ENCODE measurements at places on chromosomes 16 and 17. TPM values are rescaled to one million over a fixed set of nuclear protein-coding genes. Genes with fewer than 3 reads are reported as not detected.

WSCD1 gene
- polyA plus RNA-seq, result not detected

MAPK8IP3 gene
- 5.9 TPM for polyA plus RNA-seq

SMTNL2 gene
- polyA plus RNA-seq, result not detected

CACNG3 gene
- not detected for polyA plus RNA-seq

KRT27 gene
- polyA plus RNA-seq, result not detected

CMTM3 gene
- 5.2 TPM for polyA plus RNA-seq

PRAC2 gene
- polyA plus RNA-seq, result not detected

TBC1D3K gene
- polyA plus RNA-seq, result not detected

C16orf74 gene
- 39.7 TPM for polyA plus RNA-seq

OMG gene
- polyA plus RNA-seq, result not detected

HOXB5 gene
- polyA plus RNA-seq, result not detected

ABCA10 gene
- polyA plus RNA-seq, result not detected

IGSF6 gene
- 0.31 TPM for polyA plus RNA-seq

NAGS gene
- 0.64 TPM for polyA plus RNA-seq

LGALS9B gene
- polyA plus RNA-seq, result not detected

MON1B gene
- 33.2 TPM for polyA plus RNA-seq

ESRP2 gene
- 0.48 TPM for polyA plus RNA-seq

SHPK gene
- polyA plus RNA-seq, result 7.0 TPM

TMC7 gene
- polyA plus RNA-seq, result not detected

SLFN13 gene
- polyA plus RNA-seq, result 7.1 TPM

BEAN1 gene
- polyA plus RNA-seq, result not detected

MFSD6L gene
- polyA plus RNA-seq, result not detected

CNTNAP4 gene
- polyA plus RNA-seq, result not detected

MED31 gene
- polyA plus RNA-seq, result 33.3 TPM

SMG6 gene
- 5.9 TPM for polyA plus RNA-seq

ASPHD1 gene
- polyA plus RNA-seq, result not detected

HBA2 gene
- 88.3 TPM for polyA plus RNA-seq

C17orf67 gene
- polyA plus RNA-seq, result 2.1 TPM

CAPNS2 gene
- polyA plus RNA-seq, result not detected

OR3A2 gene
- polyA plus RNA-seq, result 1.7 TPM

HAP1 gene
- not detected for polyA plus RNA-seq

FAM117A gene
- 81.6 TPM for polyA plus RNA-seq

PRR15L gene
- polyA plus RNA-seq, result not detected

MYH13 gene
- not detected for polyA plus RNA-seq

RAB26 gene
- polyA plus RNA-seq, result 0.41 TPM

KREMEN2 gene
- 1.5 TPM for polyA plus RNA-seq

HS3ST6 gene
- not detected for polyA plus RNA-seq

MYO15B gene
- 2.4 TPM for polyA plus RNA-seq

CSNK2A2 gene
- polyA plus RNA-seq, result 10.1 TPM

RND2 gene
- 0.05 TPM for polyA plus RNA-seq

NEUROD2 gene
- not detected for polyA plus RNA-seq

SKAP1 gene
- polyA plus RNA-seq, result 11.5 TPM

MYCBPAP gene
- 1.3 TPM for polyA plus RNA-seq

FAM83G gene
- 6.8 TPM for polyA plus RNA-seq

WNK4 gene
- not detected for polyA plus RNA-seq

DBNDD1 gene
- 9.4 TPM for polyA plus RNA-seq

GLOD4 gene
- 100.0 TPM for polyA plus RNA-seq

CIBAR2 gene
- not detected for polyA plus RNA-seq

ADAT1 gene
- 39.3 TPM for polyA plus RNA-seq

CMTR2 gene
- polyA plus RNA-seq, result 27.7 TPM

E2F4 gene
- polyA plus RNA-seq, result 73.7 TPM

CCR7 gene
- 257 TPM for polyA plus RNA-seq

CD300A gene
- 28.0 TPM for polyA plus RNA-seq

CDRT15 gene
- polyA plus RNA-seq, result not detected

CACNG1 gene
- not detected for polyA plus RNA-seq

TP53TG3F gene
- not detected for polyA plus RNA-seq
